ENCODE measurements at places on chromosomes 3 and 15.

GRCh38 chr15:73697033-73697467 is 12.9 kb downstream of the CD276 start:
- DNase-seq, result peak; percentile 36

- peak; percentile 88 for DNase-seq
Measured at GRCh38 chr3:41198950-41199865, at the start of gene CTNNB1. Gene CTNNB1, plus strand, starts transcription at chr3:41199505. Its CDS starts 24,564 bp downstream, at chr3:41224069.

DNA sequence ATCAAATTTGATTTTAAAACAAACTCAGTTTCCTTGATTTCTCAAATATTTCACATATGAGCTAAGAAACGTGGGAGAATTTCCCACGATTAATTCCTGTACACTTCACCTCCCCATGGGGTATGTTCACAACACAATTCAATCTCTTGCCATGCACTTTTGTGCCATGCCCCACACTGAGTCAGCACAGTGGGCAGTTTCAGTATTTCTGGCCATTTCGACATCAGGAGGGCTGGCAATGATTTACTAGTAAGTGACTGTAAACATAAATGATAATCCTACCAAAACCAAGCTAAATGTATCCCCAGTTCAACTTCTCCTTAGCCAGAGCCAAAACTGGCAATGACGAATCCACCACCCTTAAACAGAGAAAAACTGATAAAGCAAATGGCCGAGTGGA is 293.6 kb downstream of the FGF12 start:
- no peak for DNase-seq

GRCh38 chr15:53910852-53911251 is 67.4 kb upstream of the UNC13C start:
- no peak for DNase-seq

- no peak for DNase-seq
Measured at GRCh38 chr3:50203809-50204803, 965 bp upstream of the SLC38A3 start.
